ENCODE measurements at places on chromosomes 6 and 20.

DNA sequence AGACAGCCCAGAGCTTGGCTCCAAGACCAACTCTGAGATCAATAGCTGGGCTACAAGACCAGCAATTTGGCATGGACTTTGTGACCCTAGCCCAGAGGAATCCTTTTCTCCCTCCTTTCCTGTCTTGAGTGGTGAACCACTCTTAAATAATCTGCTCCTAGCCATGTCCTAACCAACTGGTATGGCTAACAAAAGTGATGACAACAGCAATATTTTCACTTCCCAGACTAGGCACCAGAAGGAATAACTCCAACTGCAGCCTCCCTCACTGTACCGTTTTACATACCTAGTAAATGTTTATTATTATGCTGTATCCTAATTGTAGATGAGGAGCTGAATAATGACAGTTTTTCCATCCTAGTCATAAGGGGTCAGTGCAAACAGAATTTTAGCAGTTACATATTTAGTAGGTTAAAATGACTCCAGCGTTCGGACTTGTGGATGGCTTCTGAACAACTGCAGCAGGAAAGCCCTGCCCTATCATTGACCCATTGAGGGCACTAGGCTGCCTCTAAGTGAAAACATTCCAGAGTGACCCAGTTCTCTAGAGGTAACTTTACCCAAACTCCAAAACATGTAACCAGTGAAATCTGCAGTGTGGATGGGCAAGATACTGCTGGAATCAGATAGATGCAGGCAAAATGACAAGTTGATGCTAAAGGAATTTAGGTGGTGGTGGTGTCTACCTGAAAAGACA lies 77.1 kb downstream of the SH3BGRL2 start:
- no peak for DNase-seq

- DNase-seq = no peak
Measured at GRCh38 chr6:157908369-157909281, 73.0 kb upstream of the SYNJ2 start.

DNA sequence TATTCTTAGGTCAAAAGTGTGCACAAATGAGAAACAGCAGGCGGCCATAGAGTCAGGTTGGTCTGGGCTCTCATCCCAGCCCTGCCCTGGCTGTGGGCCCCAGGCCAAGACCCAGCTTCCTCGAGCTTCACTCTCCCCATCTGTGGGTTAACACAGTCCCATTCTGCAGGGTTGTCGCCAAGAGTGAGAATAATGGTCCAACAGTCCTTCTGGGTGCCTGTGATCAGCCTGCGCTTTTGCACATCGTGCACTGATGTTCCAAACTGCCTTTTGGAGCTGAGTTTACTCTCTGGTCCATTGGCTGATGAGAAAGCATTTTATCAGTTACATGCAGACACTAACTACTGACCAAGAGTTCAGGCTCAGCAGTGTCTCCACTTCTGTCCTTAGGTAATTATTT lies 82.6 kb downstream of the INSM1 start:
- no peak for DNase-seq

DNA sequence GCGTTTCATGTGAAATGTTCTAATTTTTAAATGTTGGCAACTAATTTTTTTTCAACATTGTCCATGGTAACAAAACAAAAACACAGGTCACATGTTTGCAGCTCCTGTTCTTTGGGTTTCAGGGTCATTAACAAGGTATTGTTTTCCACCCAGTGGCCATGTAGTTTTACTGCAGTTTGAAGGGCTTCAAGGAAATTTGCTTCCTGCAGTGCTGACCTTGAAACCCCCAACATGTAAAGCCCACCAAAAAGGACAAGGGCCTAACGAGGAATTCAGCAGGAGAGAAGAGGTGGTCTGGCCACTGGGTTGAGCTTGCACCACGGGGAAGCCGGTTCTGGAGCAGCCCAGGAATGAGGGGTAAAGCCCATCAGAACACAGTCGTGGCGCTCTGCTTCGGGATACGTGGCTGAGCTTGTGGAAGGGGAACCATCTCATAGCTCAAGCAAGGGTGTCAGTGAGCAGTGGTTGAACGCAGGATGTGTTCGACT lies 13.9 kb upstream of the KLHL31 start:
- peak; percentile 7 for DNase-seq

- DNase-seq = no peak
Measured at GRCh38 chr20:40776466-40777457, 87.7 kb upstream of the MAFB start.

DNA sequence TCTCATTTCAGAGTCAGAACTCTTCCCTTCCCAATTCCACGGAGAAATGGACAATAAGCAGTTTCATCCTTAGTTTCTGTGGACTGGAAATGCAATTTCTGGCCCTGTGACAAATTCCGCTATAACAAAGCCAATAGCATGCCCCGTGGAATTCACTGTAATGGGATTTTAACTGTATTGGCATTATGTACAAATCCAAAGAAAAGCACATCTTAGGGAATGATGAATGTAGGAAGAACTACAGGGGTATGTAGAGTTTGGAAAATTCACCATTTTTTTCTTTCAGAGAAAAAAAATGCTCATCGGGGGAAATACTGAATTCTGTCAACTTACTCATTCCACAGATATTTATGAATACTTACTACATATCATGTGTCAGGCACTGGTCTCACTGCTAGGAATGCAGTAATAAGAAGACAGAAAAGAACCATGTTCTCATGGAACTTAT lies 43.5 kb downstream of the KIF6 start:
- no peak for DNase-seq

- no peak for DNase-seq
Measured at GRCh38 chr6:44009425-44010321, 117.6 kb downstream of the MRPL14 start.

GRCh38 chr20:11454966-11455799 lies 462.5 kb upstream of the BTBD3 start:
- no peak for DNase-seq

GRCh38 chr20:1734269-1734858 lies 76.8 kb upstream of the SIRPG start:
- DNase-seq = peak; percentile 59

DNA sequence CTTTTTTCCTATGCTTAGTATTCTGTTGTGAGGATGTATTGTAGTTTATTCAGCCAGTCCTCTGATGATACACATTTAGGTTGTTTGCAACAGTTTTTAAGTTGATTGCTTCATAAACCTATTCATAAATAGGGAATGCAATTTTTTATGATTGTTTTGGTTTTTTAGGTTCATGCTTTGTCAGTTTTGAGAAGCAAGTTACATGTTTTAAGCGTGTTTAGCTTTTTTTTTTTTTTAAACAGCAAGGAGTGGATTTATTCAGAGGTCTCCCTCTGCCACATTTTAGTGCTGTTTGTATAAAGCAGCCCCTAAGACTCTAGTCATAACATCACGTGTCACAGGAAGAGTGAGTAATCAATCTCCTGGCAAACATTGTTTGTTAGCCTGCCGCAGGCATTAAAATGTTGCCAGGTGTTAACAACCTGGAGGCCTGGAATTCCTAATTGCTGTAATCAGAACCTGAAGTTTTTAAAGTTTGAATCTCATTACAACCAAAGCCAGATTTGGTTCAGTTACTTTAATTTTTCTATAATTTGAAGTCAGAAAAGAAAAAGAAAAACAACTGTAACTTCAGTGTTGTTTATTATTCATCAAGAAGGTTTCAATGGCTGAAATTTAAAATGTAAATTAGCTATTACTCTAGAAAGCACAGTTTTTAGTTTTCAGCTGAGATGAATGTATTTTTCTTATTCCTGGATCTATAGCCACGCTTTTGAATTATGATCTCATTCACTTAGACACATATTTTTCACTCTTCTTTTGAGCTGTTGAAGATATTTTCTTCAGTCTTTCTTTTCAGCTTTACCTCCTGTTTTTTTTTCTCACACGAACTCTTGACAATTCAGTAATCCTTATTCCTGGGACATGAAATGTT lies 59.2 kb downstream of the KCNS1 start:
- peak; percentile 36 for DNase-seq

DNA sequence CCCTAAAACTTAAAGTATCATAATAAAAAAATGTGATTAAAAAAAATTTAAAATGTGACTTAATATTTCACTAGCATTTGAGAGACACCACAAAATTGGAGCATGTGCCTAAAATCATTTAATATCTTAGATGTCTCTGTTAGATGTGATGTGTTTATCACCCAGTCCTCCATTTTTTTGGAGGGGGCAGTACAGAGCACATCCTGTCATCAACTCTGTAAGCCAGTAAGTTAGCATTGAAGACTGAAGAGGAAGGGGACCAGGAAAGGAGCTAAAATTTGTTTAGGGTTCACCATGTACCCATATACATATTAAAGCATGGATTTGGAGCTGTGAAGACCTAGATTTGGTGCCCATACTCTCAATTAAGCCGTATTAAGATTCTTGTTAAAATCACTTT lies 30.7 kb upstream of the ADIG start:
- DNase-seq = no peak

GRCh38 chr20:33681728-33682353 lies 4.3 kb downstream of the E2F1 start:
- DNase-seq = no peak

DNA sequence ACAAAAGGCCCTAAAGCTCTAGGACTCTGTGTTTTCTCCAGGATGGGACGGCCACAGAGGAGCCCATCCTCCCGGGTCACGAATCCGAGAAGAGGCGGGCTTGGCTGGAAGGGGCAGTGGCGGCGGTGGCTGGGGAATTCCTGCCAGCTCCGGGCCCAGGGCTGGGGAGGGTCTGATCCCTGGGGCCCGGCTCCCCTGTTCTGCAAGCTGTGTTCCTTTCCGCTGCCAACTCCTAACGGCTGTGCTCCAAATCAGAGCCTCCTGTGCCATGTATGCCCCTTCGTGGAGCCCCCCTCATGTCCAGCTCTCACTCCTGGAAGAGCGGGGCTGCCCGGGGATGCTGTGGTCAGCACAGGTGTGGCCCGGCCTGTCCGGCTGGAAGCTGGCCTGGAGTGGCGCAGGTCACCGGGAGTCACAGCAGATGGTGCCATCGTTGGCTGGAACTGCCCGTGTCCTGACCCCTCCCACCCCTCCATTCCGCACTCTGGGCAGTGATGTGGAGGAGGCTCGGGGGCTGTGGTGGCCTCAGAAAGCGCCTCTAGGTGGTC lies 88.2 kb upstream of the MPC1 start:
- no peak for DNase-seq

GRCh38 chr6:3750317-3751076 lies 1.0 kb downstream of the PXDC1 start:
- DNase-seq = peak; percentile 16

- DNase-seq = no peak
Measured at GRCh38 chr20:45426320-45427016, 10.5 kb downstream of the PIGT start.

GRCh38 chr6:7559651-7560385 lies 18.3 kb downstream of the DSP start:
- DNase-seq = no peak

DNA sequence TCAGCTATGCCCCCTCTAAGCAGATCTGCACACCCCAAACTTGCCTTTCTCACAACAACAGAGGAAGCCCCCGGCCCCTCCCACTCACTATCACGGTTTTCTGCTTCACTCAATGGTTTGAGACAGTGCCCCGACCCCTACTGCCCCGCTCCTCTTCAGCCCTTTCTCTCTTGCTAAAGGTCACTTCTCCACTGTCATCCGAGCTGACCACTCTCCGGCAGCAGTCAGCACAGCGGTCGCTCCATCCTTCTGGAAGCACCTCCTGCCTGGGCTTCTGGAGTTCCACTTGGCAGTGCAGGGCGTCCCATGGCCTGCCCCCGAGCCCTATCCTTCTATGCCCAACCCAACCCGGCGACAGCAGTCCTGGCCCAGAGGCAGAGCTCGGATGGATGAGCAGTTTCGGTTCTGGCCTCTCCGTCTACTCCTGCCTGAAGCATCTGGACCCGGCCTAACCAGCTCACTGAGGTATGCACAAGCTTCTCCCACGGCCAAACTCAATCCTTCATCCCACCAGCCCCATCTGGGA lies 4.1 kb downstream of the CTSZ start:
- DNase-seq = no peak

- DNase-seq = peak; percentile 42
Measured at GRCh38 chr20:50191544-50192363, 1.1 kb downstream of the CEBPB start.

DNA sequence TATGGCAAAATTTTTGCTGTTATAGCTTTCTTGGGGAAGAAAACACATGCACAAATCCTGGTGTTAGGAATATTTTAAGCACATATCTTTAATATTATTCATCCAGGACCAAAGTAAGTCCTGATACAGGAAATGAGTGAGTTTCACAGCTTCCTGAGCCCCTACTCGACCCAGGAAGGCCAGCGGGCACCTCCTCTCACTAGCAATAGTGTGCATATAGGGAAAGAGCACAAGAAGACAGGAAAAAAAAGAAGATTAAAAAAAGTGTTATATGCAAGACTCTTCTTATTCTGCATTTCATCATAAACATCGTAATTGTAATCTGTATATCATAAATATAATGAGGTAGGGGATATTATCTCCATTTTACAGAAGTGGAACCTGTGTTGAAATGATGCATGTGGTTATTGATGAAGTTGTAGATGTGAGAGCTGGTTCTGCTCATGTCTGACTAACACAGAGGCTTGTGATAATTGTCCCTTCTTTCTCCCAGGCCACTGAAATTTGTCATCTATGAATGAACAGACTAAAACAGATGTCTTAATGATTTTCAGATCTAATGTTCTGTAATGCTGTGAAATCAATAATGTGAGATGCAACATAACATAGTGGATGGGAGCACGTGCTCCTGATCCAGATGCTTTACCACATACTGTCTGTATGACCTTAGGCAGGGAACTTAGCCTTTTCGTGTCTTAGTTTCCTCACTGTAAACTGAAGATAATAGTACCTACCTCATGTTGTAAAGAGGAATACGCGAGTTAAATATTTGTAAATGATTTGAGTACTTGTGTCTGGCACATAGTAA lies 101.2 kb downstream of the MYO6 start:
- no peak for DNase-seq

DNA sequence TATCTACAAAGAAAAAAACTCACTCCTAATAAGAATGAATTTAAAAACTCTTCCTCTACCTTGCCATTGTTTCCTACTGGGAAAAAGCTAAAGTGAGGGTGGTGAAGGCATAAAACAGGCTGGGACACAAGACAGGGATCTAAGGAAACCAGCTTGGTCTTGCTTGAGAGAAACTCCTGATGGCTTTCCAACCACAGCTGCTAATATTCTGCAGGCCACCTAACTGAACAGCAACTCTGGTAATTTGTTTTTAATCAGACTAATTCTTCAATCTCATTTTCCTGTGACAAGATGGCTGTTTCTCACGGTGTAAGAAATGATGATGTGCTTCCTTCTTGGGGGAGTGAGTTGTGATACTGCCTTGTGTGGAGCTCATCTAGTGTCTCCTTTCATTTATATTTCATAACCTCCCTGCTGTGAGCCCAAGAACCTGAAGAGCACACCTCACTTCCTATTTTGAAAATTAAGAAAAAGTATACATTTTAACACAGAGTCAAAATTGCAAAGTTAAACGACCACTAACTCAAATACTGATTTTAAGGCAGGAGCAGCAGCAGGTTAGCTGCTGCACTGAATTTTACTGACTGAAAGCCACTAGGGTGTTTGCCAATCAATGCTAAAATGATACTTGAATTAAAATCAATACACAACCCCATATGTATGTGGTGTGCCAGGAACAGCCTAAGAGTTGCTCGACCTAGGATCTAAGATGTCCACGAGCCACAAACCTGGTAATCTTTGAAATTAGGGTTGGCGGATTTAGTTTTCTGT lies 58.0 kb downstream of the BACH2 start:
- no peak for DNase-seq

- DNase-seq = no peak
Measured at GRCh38 chr20:48192109-48192508, 406.8 kb upstream of the SULF2 start.

- DNase-seq = no peak
Measured at GRCh38 chr6:162974685-162975084, 246.9 kb downstream of the PACRG start.

- no peak for DNase-seq
Measured at GRCh38 chr20:40584130-40584809, 104.8 kb downstream of the MAFB start.

All from CD4-positive, alpha-beta T cell treated with Interleukin-15 for 4 hours (primary cell).